ENCODE measurements at places on chromosomes 12 and 14.
A peak's percentile ranks its signal among the peaks of the same experiment; 100 is the strongest.

DNA sequence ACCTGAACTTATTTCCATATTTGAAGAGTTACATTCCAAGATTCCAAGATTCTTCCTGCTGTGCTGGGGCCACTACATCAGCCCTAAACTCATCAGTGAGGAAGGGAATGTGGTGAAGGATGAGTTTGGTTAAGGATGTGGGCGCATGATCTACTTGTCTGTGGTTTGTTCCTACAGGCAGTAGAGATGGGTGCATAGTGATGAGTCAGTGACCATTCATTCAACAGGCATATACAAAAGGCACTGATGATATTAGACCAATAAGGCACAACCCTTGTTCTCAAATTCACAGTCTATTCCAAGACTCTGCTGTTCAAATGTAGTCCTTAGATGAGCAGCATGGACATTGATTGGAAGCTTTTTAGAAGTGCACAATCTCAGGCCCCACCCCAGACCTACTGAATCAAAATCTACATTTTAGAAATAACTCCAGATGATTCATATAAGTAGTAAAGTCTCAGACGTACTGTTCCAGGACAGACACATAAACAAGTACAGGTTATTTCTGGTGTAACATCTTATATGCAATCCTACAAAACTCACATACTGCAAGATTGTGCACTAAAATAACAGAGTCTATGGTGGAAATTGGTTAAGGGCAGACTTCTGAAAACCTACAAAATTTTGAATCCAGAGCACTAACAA is 47.7 kb upstream of the MAP3K9 start:
- DNase-seq, result no peak

DNA sequence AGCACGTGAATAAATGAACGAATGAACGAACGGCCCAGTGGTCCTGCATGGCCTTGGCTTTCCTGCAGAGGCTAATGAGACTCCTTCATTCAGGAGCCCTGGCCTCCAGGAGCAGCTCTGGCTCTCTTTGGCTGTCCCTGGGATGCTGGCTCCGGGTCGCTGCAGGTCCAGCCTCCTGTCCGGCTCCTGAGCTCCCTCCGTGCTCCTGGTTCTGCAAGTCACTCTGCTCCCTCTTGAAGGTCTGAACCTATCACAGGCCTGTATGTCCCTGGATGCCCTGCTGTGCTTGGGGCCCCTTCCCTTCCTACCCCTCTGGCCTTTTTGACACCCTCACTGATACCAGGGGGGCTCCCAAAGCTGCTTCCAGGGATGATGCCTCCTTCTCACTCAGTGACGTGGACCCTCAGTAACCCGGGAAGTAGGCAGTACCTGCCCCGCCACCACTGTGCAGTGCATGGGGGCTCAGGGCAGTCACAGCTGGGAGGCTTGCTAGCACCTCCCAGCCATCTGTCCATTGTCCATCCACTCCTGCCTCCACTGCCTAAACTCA is 133.7 kb upstream of the C14orf180 start:
- no peak for DNase-seq

DNA sequence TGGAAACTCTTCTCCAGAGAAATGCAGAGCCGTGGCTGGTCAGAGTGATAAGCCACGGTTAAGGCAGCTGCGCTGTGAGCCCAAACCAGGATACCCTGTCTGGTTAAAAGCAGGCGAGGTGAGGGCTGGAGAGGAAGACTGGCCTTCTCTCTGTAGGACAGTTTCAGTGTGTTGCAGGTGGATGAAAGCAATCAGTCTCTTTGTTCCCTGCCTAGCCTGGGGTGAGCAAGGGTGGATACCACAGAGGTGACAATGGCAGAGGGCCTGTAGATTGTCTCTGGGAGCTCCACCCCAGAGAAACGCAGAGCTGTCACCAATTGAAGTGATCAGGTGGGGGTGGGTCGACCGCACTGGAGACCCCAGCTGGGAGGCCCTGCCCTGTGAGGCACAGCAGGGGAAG is 621.9 kb downstream of the LRFN5 start:
- no peak for DNase-seq

- no peak for DNase-seq
Observed at GRCh38 chr12:90428465-90428864, 526.5 kb downstream of the CCER1 start.

GRCh38 chr12:57235017-57235727 is 5.7 kb downstream of the SHMT2 start:
- no peak for DNase-seq

GRCh38 chr12:66739940-66740651 is 61.2 kb upstream of the GRIP1 start:
- DNase-seq, result no peak

- DNase-seq, result peak; percentile 50
Observed at GRCh38 chr14:23365036-23365731, at the start of gene EFS. EFS (minus strand) TSS chr14:23365172; CDS start chr14:23365025, 147 bp downstream.

- DNase-seq, result no peak
Observed at GRCh38 chr14:33509454-33509853, 441.4 kb downstream of the EGLN3 start.

DNA sequence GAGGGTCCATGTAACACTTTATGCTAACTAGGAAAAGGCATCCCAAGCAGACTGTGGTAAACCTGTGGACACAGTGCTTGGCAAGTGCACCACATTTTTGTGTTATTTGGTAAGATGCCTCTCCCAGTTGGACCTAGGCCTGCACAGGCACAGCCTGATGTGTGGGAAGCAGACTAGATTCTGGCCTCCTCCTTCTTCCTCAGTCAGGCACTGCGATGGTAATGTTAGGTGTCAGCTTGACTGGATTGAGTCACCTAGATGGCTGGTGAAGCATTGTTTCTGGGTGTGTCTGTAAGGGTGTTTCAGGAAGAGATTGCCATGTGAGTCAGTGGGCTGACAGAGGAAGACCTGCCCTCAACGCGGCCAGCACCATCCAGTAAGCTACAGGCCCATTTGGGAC is 25.3 kb upstream of the RHOJ start:
- no peak for DNase-seq

GRCh38 chr14:25103271-25103670 is 53.3 kb upstream of the STXBP6 start:
- DNase-seq, result no peak

GRCh38 chr12:106415134-106415533 is 57.6 kb downstream of the POLR3B start:
- DNase-seq, result no peak

DNA sequence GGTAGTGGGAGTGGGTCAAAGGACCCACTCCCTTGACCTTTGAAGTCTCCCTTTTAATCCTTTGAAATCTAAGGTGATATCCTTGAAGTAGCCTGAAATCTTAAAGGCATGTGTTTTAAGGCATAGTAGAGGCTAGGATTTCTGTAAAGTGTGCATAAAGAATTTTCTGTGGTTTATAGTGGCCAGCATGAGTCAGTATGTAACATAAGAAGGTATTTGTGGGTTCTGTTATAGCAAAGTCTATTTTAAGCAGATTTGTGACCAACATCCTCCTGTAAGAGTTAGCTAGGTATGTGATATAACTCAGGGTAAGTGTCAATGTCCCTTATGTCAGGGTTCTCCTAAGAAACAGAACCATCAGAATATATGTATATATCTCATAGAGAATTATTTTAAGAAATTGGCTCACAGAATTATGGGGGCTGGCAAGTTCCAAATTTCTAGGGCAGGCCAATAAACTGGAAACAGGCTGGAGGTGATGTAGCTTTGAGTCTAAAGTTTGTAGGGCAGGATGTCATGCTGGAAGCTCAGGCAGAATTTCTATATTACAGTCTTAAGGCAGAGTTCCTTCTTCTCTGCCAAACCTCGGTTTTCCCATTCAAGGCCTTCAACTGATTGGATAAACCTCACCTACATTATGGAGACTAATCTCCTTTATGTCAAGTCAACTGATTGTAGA is 18.7 kb upstream of the EPYC start:
- no peak for DNase-seq

- no peak for DNase-seq
Observed at GRCh38 chr12:70486588-70486987, 120.5 kb downstream of the KCNMB4 start.

DNA sequence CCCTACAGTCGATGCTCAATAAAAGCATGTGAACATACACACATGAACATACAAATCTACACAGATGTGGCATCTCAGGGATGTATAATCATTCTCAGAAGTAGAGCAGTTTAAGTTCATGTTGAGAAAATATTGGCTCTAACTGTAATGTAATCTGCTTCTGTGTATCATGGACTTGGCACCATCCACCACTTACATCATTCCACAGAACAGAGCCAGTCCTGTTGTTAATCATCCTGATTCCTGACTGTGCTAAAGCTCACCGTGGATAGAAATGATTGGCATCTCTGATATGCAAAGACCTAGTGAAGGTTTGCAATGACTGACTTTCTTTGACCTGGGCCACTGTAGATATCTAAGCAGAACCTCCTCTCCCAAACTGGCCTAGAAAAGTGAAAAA is 1141.3 kb downstream of the BCL11B start:
- no peak for DNase-seq

GRCh38 chr12:2341871-2342270 is 289.1 kb downstream of the CACNA1C start:
- no peak for DNase-seq

DNA sequence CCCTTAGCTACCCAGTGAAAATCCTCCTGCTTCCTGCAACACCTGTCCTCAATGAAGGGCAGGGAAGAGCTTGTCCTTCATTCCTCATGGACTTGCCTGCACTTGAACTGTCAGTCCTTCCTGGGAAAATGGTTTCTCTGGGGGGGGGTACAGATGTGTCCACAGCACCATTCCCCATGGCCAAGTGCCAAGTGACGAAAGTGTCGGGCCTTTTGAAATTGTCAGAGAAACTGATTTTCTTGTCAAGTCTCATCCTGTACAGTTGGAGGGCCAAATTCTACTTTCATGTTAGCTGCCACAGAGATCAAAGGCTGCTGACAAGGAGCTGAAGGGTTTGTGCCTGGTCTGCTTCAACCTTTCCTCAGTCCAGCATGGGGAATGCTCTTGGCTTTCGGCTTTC is 179.5 kb upstream of the PARP11 start:
- DNase-seq, result no peak

DNA sequence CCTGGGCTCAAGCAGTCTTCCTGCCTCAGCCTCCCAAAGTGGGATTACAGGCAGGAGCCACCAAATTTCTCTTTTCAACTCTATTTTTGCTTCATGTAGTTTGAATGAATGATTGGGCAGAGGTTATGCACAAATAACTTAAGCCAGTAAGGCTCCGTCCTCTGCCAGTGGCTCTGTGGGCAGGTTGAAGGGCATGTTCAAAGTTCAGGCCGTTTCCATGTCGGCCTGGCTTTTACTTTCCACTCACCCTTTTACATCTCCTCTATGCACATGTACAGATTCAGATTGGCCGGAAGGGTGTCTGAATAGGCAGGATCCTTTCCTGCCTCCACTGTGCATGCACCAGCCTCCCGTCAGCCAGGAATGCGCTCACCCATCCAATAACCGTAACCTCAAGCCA is 132.3 kb downstream of the EML1 start:
- DNase-seq, result no peak

DNA sequence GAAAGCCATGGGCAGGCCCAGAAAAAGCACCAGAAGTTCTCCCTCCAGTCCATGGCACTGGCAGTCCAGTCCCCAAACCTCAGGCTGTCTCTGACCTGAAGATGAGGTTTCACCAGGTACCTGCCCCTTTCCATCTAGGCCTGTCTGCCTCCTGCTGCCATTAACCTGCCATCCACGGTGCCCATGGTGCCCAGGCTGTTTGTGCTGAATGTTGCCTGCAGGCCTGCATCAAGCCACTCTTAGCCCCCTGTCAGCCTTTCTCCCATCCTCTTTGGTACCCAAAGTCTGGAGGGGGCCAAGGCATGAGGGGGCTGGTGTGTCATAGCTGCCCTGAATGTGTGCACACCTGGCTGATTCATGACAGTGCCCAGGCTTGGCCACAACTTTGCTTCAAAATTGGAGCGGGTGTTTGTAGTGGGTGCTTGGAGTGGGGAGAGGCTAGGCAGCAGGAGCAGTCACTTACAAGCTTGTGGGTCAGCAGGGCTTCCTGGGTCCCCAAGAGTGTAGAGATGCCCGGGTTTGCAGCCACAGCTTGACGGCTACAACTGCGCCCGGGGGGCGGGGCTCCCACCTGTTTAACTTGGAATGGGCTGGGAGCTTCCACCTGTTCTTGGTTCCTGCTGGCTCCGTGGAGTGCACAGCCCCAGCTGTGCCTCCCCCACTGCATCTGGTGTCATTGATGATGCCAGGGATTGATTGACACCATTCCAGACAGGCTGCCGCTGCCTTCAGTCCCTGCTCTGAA is 88.5 kb downstream of the GPHN start:
- no peak for DNase-seq

DNA sequence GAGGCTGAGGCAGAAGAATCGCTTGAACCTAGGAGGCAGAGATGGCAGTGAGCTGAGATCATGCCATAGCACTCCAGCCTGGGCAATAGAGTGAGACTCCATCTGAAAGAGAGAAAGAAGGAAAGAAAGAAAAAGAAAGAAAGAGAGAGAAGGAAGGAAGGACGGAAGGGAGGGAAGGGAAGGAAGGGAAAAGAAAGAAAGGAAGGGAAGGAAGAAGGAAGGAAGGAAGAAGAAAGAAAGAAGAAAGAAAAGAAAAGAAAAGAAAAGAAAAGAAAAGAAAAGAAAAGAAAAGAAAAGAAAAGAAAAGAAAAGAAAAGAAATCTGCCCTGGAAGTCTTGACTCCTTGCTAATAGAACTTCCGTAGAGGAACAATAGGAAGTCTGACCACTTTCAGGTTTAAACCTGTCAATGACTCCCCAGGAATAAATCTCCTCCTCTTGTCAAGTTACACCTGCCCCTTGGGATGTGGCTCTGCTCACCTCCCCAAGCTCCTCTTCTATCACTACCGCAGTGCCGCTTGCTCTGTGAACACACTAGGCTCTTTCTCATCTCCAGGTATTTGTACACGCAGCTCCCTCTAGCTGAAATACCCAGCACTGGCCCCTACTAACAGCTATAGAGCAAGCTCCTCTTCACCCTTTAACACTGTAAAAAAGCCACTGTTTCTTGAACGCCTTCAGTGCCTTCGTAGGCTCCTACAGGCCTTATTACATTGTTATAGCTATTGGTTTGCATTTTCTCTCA is 773.1 kb upstream of the TBX3 start:
- peak; percentile 19 for DNase-seq
